HFF-Myc (cell line): ENCODE measurements at places on chromosomes 13 and 19.

- no peak for DNase-seq
Observed at GRCh38 chr19:34314437-34315313, 50.3 kb upstream of the GPI start.

- peak; percentile 75 for DNase-seq
Observed at GRCh38 chr13:98509271-98510155, 67.4 kb downstream of the STK24 start.

DNA sequence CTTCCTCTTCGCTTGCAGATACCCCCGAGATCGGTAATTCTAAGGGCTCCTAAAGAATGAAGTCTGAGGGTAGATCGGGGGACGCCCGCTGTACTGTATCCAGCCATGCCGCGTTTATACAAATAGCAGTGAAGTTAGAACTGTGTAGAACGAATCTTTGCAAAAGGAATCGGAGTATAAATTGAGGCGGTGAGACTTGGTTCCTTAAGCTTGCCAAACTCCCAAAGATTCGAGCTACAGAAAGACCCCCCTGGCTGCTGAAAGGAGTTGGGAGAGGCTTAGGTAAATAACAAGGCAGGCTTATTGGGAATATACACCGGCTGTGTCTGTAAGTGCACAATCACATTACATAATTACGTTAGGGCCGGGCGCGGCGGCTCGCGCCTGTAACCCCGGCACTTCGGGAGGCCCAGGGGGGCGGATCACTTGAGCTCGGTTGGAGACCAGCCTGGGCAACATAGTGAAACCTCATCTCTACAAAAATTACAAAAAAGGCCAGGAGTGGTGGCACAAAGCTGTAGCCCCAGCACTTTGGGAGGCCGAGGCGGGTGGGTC is 12.2 kb downstream of the TMEM160 start:
- no peak for DNase-seq

GRCh38 chr13:45737571-45738017 is 35.5 kb downstream of the CBY2 start:
- no peak for DNase-seq

DNA sequence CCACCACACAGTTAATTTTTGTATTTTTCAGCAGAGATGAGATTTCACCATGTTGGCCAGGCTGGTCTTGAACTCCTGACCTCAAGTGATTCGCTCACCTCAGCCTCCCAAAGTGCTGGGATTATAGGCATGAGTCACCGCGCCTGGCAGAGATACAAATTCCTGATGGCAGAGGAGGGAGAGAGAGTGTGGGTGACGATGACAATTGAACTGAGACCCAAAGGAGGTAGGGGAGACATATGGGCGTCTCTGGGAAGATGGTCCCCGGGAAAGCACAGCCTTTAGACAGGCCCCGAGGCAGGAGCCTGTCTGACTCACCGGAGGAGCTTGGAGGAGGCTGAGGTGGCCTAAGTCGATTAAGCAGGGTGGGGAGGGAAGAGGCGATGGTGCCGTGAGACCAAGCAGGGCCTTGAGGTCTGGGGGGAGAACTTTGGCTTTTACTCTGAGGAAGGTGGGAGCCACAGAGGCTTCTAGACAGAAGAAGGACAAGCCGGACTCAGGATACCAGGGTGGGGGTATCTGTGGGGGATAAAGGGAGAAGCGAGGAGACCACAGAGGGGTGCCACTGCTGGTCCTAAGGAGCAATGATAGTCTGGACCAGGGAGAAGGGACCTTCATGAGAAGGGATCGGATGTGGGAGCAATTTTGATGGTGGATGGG is 38.2 kb downstream of the ARRDC2 start:
- peak; percentile 78 for DNase-seq

- DNase-seq, result no peak
Observed at GRCh38 chr19:46602392-46603194, 1.5 kb downstream of the CALM3 start.

DNA sequence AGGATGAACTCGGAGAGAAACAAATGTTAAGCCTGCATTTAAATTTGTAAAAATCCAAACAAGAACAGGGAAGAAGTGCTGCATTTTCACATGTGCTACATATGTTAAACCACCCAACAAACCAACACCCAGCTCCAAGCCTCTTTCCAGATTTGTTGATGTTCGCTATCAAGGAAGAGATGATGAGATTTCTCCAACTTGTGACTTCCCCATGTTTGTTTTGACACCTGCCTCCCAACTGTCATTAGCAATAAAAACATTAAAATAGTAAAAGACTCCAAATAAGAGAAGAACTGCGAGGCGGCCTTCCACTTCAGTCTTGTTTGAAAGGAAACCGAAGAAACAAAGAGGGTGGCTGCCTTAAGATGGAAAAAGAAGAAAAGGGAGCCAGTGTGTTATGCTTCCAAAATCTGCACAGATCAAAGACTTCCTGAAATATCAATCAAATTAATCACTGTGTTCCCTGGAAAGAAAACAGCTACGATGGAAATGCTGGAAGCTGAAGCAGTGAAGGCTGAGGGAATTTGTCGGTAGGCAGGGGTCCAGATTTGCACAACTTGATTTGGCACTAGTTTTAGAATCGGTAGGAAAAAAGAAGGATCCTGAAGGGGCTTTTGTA is 14.0 kb upstream of the GGACT start:
- DNase-seq, result no peak

DNA sequence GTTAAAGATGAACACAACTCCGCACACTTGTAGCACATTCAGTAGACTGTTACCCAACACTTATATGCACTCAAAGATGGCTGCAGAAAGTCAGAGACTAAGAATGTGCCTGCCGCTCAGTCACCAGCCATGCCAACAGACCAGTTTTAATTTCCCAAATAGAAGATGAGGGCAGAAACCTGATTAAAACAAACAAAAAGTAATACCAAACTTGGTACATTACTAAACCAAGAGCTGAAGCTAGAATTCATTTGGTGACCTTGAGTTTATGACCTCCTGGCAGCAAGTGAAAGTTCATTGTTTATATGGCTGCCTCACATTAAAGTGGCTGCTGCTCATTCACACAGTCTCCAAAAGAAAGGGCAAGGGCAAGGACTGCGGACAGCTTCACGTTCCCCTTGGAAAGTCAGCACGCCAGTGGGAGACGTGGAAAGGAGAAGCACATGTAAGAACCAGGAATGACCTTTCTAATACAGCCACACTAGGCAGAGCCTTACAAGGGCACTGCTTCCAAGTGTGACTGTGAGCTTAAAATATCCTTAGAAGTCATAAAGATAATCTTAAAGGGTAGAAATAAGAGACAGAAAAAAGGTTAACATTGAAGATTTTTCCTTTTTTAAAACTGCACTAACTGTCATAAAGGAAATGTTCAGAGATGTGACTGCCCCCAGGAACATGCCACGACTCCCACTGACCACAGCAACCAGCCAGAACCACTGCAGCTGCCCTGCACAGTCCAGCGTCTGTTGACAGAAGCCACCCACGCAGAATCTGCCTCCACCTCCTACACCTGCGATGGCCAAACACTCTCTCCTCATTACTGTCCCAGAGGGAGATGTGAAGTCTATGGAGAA is 73.5 kb downstream of the STK24 start:
- no peak for DNase-seq

- DNase-seq, result no peak
Observed at GRCh38 chr19:21694171-21694906, 73.0 kb downstream of the ZNF100 start.

GRCh38 chr13:37460166-37460565 is 138.4 kb downstream of the POSTN start:
- DNase-seq, result no peak

DNA sequence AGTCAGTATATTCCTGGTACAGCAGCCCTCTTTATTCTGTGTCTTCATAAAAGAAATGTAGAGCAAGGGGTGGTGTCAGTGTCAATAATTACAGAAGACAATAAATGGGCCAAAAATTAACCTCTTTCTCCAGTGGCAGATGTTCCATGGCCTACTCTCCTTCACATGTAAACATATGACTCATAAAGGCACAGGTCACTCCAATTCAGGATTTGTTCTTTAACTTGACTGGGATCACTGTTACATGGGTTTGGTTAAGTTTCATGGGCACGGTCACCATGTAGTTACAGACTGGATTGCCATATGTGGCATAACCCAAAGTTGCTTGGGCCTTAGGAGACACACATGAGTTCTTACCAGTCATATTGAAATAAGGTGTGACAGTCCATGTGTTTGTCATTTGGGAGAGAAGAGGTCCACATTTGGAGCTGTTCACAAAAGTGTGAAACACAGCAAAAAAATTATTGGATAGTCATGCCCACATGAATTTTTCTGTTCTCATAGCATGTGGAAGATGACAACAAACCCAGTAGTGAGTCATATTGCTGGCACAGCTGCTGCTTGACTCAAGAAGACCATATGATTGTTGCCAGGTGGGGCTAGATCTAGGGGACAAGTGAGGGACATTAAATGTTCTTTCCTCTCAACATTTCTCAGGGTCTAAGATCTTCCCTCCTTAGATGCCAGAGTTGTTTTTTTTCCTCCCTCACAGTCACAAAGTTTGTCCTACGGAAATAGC is 68.1 kb upstream of the HTR2A start:
- peak; percentile 38 for DNase-seq

GRCh38 chr19:29620931-29621351 is 14.9 kb downstream of the POP4 start:
- DNase-seq, result no peak

DNA sequence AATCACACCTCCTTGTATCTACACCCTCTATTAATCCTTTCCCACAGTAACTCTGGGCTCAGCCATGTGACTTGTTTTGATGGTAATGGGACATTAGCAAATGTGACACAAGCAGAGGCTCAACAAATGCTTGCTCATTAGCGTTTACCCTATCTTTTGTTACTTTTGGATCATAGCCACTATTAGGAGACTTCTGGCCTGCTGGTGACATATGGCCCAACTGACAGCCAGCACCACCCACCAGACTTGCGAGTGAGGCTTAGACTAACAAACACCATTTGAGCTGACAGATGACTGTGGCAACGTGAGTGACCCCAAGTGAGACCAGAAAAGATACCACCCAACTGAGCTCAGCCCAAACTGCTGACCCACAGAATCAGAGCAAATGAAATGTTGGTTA is 154.1 kb downstream of the OLFM4 start:
- DNase-seq, result no peak

GRCh38 chr13:102190930-102191329 is 210.9 kb downstream of the FGF14 start:
- no peak for DNase-seq

GRCh38 chr13:106498571-106498970 is 36.9 kb downstream of the EFNB2 start:
- DNase-seq, result no peak

DNA sequence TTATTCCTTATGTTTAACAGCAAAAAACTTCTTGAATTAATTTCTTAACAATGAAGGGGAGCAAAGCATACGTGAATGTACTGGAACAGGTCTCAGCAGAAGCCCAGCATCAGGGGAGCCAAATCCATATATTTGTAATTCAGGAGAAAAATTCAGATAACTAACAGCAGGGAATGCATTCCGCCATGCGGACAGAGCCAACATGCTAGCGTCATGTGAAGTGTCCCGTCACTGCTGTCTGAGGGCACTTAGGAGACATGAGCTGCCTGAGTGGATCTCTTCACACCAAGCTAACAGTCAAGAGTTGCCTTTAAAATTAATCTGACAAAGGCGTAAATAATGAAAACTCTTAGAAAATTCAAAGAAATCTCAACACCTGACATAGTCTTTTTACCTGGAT is 6.4 kb downstream of the AMER2 start:
- no peak for DNase-seq

DNA sequence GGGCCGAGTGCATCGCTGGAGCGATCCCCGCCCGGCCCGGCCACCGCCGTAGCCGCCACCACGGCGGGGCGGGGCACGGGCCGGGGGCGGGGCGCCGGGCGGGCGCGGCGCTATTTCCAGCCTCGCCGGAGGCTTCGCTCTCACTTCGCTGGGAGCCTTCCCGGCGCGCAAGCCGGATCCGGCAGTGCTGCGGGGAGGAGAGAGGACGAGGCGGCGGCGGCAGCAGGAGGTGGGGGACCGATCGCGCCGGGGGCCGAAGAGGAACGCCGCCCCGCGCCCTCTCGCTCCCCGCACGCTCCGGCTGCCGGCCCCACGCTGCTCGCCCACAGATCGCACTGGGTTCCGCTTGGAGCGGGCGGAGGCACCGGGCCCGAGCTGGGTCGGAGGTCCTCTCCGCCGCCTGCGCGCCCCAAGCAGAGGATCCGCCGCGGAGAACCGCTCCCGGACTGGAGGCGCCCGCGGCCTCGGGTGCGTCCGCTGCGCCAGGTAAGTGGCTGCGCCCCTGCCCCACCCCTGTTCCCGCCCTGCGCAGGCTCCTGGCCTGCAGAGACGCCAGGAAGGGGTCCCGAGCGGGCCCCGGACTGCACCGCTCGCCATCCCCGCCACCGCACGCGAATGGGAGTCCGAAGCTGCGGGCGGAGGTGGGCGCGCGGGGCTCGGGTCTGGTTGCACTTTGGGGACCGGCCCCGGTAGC is at the start of gene CHST8:
Gene CHST8 (plus strand): TSS at position 143 of the 694 bp plus-strand sequence. CDS start 67,309 bp downstream, outside the sequence.
- DNase-seq, result no peak

GRCh38 chr19:48795055-48795684 is 15.7 kb downstream of the BCAT2 start:
- DNase-seq, result peak; percentile 83

DNA sequence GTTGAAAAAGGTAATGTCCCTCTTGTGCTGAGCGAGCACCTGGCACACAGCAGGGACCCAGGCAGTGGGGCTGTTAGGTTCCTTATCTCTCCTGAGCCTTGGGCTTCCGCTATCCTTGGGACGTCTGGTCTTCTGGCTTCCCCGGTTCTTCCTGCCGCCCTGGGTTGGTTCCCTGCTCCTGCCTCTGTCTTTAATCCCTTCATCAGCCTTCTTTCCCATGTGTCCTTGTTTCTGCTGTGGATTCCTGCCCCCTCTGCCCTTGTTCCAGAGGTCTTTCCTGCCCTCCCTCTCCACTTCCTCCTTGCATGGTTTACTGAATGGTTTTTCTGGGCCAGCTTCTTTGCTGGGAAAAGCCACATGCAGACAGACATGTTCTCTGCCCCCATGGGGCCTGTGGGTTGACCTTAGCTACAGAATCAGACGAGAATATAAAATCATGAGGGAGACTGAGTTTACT is 2.6 kb downstream of the EPN1 start:
- no peak for DNase-seq

DNA sequence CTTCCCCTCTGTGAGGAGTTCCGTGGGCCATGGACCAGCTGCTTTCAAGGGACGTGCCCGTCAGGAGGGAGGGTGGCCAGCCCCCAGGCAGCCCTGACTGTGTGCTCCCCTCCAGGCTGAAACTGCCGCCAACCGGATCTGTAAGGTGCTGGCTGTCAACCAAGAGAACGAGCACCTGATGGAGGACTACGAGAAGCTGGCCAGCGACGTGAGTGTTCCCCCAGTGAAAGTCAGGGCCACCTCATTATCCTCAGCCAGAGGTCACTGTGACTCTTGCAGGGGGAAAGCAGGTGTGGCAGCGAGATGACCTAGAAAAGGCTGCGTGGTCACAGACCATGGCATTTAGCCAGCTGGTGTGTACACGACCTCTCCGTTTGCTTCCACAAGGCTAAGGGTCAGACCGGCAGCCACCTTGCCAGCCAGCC is 29.9 kb downstream of the CAPN12 start:
- DNase-seq, result no peak

DNA sequence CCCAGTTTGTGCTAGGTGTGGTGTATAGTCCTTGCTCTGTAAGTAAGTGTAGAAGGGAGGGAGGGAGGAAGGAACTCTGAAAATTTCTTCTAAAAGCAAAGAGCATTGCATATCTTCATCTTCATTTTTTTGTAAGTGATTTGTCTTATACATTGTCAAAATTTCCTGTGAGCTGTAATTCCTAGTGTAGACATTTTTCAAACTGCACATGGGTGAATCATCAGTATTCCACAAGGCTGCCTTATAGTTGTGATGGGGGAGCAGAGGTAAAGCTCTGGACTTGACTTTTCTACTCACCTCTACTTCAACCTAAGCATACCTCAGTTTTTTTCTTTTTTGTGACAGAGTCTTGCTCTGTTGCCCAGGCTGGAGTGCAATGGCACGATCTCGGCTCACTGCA is 86.9 kb downstream of the CDK8 start:
- no peak for DNase-seq

GRCh38 chr13:100584896-100585295 is 3.7 kb downstream of the GGACT start:
- no peak for DNase-seq
